ENCODE measurements at places on chromosomes 4 and X.

DNA sequence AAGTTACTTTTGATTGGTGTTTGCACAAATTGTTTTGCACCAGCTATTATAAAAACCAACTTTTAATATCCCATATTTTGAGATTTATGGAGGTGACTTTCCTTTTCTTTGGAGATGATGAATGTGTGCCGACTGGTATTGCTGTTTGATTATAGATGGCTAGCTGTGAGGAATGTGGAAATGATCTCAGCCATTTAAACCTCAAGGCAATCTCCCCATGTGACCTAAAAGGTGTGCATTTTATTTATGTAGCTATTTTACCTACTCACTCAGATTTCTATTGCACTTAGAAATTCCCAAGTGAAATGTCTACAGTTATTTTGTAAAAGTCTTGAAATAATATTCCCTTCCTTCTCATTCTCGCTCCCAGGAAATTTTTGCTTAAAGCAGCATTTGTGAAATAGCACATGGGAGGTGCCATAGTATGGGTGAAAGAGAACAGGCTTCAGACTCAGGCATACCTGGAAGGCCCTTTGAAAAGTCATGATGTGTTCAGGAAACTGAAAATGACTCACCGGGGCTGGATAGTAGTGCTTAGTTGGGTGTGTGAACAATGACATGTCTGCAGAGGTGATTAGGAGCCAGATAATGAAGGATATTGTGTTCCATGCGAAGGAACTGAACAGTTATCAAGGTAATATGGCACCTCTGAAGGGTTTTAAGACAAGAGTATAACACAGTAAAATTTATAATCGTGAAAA, 247.6 kb downstream of the CBLL2 start:
- no peak for DNase-seq

- DNase-seq, result peak; percentile 75
These were observed 21.1 kb upstream of the TADA2B start for GRCh38 chr4:7021930-7022664.

DNA sequence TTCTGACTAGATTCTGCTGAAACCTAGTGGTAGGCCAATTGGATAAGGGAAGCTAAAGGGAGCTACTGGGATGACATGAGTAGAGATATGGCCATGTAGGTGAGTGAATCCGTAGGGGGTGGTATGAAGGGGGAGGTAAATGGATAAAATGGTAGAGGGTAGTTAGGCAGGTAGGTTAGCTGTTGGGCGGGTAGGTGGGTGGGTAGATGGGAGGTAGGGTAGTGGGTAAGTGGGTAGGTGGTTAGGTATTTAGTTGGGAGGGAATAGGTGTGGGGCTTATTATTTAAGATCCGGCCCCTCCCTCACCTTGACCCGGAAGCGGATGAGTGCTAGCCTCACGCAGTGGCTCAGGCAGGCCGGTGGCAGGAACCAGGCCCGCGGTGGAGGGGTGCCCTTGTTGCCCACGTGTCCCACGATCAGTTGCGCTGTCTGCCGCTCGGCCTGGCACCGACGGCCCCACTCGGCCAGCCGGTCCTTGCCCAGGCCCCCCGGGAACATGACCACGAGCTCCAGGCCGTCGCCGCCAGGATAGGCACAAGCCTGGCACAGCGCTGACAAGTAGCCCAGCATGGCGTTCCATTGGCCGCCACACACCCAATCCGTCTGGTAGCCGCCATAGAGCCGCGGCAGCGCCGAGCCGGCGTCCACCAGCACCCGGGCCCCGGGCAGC, 725 bp downstream of the FAM120C start:
- peak; percentile 30 for DNase-seq

DNA sequence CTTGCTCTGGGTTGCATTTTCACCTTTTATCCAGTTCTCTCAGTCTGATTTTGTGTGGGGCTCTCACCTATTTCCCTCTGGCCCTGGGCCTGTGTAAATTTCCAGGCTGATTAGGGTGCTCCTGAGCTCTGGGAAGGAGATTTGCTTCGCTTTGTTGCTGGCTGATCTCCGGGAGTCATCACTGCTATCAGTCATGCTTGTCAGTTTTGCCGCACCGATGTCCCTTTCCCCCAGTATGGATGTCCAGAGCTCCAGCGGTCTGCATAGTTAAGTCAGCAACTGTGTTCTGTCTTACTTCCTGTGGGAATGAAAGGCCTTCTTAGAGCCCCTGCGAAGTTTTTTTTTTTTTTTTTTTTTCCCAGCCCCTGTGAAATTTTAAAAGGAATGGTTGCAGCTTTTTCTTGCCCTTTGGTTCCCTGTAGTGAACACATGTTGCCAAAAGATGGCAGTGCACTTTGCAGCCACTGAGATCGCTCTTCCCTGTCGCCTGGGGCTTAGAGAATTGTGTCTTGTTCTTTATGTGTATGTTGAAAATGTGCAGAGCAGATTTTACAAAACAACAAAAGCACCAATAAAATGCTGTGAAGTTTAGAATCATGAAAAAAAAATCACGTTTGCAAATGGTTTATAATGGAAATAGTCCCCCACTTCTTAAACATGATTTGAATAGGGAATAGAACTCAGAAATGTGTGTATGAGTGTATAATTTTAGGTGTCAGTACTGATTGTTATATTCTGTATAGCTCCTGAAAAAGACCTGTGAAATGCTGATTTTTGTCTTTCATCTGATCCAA, 109.1 kb upstream of the SLC4A4 start:
- DNase-seq, result peak; percentile 71

GRCh38 chr4:121946644-121947043, 5.2 kb downstream of the TRPC3 start:
- DNase-seq, result no peak

- peak; percentile 50 for DNase-seq
These were observed 82.9 kb upstream of the TAB3 start for GRCh38 chrX:30971774-30972603.

DNA sequence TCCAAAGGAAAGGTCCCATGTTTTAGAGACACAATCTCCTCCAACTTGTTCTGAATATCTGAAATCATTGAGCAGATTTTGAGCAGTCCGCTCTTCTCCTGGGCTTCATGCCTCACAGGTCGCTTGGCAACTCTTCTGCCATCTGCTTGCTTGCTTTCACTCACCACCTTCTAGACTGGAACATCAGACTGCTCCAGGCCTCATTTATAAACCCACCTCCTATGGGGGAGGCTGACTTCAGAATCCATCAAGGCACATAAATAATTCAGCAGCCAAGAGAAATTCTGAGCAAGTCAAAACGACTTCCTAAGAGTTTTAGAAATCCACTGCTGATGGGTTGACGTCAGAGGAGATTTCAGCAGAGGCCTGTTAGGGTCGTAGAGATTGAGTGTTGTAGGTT, 64.1 kb downstream of the FAM184B start:
- DNase-seq, result no peak

GRCh38 chr4:2913168-2913567, 50.0 kb downstream of the NOP14 start:
- DNase-seq, result no peak

DNA sequence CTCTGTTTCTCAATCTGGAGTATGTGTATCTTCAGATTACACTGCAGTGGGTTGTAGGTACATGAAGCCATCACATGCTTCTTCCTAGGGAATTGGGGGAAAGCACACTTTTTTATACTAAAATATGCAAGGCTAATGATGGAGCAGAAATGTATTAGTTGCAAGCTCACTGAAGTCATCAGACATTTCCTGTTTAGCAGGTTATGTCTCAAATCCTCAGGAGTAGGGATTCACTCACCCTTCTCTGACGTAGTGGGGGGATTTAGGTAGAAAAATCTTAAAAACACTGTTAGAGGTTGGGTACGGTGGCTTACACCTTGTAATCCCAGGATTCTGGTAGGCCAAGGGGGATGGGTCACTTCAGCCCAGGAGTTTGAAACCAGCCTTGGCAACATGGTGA, 128.4 kb upstream of the GPC4 start:
- no peak for DNase-seq

GRCh38 chrX:130770615-130771014, 132.4 kb downstream of the ENOX2 start:
- DNase-seq, result peak; percentile 79

DNA sequence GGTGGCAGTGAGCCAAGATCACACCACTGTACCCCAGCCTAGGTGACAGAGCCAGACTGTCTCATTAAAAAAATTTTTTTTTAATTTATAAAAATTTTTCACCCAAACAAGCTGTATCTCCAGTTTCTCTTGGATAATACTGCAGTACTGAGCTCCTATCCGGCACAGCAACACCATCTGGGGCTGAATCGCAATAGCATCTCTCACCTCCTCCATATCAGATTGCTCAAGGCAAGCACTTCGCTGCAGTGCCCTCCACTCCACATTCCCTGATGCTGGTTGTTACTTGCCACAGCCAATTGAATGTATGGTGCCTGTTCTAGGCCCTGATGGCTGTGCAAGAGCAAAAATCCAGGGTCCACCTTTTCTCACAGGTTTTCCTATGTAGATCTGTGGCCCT, 69.3 kb upstream of the FAM241A start:
- no peak for DNase-seq

- no peak for DNase-seq
These were observed 44.9 kb downstream of the ANK2 start for GRCh38 chr4:113094331-113094730.

- DNase-seq, result no peak
These were observed 19.8 kb upstream of the STOX2 start for GRCh38 chr4:183885205-183885720.

DNA sequence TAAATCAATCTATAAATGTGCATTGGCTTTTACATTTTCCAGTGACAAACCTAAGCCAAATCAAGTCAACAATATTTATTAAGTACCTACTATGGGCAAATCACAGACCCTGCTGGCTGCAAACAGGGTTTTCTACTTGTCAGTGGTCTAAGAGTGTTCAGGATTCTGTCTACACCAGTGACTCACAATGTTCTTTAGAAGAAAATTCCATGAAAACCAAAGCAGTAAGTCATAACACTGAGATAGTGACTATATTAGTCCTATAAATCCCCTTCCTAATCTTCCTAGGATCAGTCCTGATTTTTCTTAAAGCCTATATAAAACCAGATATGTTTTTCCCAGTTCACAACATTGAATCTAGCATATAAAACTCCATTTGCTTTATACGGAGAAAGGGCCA, 69.7 kb downstream of the PPP3CA start:
- DNase-seq, result peak; percentile 78

- no peak for DNase-seq
These were observed 23.3 kb downstream of the SHROOM3 start for GRCh38 chr4:76458297-76458696.

DNA sequence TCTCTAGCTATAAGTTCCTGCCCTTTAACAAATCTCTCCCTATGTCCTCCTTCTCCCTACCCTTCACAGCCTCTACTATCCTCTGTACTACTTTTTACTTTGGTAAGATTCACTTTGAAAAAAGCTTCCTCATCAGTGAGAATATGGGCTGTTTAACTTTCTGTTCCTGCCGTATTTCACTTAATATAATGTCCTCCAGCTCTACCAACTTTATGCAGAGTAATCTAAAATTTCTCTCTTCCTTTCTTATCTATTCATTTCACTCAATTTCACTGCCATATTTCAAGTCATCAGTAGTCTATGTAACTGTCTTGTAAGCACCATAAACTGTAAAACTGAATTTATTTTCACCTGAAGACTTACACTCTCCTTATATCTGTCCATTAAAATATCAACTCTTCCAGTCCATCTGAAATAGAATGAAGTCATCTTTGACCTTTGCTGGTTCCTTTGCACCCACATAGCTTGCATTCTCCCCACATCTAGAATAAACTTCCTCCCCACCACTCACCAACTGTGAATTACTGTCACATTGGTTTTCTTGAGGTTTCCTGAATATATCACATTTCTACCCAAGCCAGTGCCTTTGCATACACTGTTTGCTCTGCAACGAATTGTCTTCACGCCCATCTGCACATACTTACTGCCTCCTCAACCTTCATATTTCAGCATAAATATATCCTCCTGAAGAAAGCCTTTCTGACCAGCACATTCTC, 54.6 kb downstream of the ARAP2 start:
- no peak for DNase-seq

- no peak for DNase-seq
These were observed 47.0 kb upstream of the NKAP start for GRCh38 chrX:119990556-119991004.

DNA sequence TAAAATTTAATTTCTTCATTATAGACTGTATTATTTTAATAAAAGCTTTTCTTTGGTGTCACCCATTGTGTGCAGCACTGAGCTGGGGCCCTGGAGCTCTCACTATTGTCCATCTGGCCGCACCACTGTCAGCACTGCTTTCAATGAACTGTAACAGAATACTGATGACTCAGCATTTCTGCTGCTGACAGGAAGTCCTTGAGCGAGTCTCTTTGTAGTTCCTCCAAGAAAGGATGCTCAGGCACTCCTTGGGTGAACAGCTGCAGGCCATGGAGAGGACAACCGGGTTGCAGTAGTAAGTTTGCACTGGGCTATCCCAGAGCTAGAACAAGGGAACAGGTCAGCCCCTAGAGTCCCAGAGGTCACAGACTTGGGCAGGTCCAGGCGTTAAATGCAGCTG, 81.6 kb downstream of the SORBS2 start:
- DNase-seq, result peak; percentile 49

- DNase-seq, result no peak
These were observed 287.2 kb upstream of the CT83 start for GRCh38 chrX:116749943-116750342.

- peak; percentile 94 for DNase-seq
These were observed 159.0 kb downstream of the DCLK2 start for GRCh38 chr4:150237110-150237872.

DNA sequence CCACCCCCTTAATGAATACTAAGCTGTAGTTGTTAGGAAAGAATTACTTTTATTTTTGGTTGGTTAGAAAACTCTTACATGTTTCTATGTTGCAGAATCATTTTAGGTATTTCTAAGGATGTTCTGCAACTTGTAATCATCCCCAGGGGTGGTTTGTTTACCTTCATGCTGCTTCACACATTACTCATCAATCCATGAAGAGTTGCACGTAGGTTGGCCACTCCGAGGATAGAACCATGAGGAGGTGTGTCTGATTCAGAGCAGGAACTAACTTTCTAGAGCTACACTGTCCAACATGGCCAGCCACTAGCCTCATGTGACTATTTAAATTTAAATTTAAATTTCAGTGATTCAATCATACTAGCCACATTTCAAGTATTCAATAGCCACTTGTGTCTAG, 127.2 kb upstream of the FRMPD4 start:
- DNase-seq, result peak; percentile 42

DNA sequence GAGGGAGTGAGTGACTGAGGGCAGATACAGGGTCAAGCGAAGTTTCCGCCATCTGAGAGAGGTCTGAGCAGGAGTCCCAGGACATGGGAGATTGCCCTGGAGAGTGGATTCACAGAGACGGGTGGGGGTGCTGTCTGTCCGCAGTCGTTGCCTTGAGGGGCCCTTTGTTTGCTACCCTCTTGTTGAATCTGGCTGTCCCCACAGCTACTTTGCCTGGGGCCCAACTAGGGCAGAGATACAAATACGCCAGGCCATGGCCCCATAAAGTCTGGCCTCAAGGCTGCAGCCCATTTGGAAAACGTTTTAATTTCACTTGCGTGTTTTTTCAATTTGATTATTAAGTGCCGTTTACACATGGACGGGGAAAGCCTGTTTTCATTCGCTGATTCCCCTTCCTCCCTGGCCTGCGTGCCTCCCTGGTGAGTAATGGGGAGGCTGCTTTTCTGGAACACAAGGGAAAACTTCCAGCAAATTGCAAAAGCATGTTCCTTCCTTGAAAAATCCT, 134.4 kb downstream of the SMIM20 start:
- DNase-seq, result peak; percentile 92

GRCh38 chr4:48796191-48796926, 16.3 kb upstream of the FRYL start:
- DNase-seq, result no peak
